ENCODE measurements at places on chromosomes 1 and 21.

DNA sequence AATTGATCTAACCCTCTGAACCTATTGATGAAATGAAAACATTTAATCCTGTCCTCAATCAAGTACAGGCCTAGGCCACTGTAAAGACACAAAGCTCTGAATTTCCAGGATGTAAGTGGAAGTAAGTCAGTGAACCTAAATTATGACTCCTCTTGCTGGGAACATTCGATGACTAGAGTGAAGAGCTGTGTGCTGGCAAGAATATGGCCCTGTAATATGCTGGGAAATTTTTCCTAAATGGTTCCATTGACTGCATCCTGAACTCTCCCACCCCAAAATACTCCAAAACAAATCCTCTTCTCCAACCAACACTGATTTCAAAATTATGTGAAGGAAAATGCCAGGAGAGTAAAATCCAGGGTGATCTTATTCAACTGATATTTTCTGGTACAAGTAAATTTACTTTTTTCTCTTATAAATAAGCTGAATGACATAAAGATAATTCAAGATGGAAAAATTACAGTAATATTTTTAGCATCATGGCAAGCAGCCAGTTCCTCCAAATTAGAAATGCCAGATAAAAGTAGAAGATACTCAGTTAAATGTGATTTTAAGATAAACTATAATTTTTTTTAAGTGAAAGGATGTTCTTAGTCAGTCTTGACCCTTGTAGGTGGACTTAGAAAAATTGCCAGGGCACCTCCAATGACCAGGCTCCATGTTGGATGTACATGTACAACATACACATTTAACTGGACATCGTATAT, 269.4 kb downstream of the PTGER3 start:
- no peak for DNase-seq

DNA sequence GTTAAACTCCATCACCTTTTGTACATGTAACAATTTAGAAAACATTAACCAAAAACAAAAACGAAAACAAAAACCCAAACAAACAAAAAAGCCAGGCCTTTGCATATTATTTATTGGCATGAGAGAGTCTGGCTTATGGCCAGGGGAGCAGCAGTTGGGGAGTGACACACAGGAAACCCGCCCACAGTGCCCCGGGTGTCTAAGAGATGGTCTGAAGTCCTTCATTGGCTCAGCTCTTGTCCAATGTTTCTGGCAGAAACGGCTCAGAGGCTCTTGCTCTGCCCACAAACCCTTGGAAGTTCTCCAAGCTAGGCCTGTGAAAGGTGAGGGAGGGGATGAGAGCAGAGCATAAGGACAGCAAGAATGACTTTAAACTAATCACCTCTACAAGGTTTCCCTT, 131.5 kb downstream of the CNIH3 start:
- no peak for DNase-seq

DNA sequence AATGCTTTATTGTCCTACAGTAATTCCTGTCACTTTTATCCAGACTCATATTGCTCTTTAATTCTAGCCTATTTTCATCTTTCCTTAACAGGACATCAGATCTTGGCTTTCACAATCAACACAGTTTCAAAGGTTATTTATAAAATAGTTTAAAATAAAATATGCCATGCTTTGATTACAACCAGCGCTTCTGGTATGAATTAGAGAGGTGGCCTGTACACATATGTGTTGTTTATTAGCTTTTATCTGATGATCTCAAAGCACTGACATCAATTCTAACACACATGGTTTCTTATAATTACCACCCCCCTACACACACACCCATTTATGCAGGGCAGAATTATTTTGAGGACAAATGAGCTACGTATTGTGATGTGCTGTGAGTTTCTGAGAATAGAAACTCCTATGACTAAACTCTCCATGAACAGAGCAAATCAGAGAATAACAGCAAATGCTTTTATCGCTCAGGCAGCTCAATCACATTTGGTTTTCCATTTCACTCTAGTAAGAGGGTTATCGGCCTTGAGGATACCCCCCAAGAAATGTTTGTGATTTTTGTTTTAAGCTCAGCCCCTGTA, 18.0 kb downstream of the CD247 start:
- DNase-seq: no peak

DNA sequence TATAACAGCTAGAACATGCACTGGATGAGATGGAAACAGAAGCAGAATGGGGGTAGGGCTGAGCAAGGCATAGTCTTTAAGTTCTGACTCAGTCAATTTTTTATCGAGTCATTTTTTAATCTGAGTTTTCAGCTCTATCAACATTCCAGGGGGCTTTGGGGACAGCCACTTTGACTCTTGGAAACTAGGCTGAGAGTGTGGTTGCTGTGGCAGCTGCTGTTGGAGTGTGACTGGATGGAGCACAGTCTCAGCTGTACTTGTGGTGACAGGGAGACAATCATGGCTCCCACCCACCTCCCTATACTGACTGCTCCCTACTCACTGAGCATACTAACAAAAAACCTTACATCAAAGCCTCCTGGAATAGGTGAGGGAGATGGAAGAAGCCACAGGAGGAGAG, 25.0 kb downstream of the GJA5 start:
- no peak for DNase-seq

GRCh38 chr1:65377496-65378246, 42.8 kb upstream of the LEPR start:
- no peak for DNase-seq

DNA sequence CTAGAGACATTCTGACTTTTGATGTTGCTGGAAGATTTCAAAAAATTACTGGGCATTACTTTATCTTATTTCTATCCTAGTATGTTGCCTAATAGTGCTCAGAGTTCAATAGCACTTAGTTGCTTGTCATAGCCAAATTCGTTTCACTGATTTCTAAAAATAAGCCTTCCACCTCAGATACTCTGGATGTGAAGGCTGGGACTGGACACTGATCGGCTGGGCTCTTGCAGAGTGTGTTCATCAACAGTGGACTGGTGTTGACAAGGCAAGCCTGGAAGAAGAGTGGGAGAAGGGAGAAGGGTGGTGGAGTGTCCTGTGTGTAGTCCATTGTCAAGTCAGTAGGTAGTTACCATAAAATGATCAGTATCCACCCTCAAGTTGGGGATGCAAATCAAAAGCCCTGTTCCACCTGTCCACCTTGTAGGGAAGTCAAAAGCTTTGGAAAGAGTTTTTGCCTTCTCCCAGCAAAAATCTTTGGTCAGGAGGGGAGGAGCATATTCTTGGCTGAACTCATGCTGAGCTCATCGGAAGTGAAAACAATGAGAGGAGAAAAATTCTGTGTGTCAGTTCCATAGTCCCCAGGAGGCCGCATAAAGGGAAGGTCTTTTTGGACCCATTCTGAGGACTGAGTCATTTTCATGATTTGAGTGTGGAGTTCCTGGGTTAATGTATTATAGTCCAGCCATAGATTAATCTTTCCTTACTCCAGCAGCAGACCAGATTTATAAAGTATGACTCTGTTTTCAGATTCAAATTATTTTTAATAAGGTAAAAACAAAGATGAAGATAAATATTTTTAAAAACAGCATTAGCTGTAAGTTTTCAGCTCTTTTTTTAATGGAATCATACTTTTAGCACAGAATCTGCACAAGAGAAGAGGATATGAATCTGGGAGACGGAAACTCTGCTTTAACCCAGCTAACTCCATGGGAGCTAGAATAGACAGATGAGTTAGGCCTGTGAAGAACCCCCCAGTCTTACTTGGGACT, 99.5 kb upstream of the BMP8A start:
- DNase-seq: no peak

- DNase-seq: no peak
Measured at GRCh38 chr1:32878183-32878582, 7.5 kb upstream of the FNDC5 start.

- no peak for DNase-seq
Measured at GRCh38 chr1:204442376-204443259, 31.0 kb upstream of the PPP1R15B start.

DNA sequence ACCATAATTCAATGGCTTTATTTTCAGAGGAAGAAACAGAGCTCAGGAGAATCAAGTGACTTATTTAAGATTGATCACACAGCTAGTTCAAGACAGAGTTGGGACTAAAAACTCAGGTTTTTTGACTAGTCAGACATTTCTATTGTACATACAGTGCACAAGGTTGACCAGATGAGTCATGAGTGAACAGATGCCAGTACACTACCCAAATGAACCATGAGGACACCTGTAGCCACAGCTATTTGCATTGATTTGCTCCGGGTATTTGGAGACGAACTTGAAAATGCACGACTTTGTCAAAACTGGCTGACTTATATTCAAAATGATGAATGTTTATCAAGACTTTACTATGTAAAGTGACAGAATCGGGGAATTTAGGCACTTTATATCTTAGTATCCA, 161.7 kb upstream of the ST6GALNAC5 start:
- DNase-seq: no peak

- DNase-seq: no peak
Measured at GRCh38 chr1:87346130-87346814, 17.6 kb downstream of the LMO4 start.

DNA sequence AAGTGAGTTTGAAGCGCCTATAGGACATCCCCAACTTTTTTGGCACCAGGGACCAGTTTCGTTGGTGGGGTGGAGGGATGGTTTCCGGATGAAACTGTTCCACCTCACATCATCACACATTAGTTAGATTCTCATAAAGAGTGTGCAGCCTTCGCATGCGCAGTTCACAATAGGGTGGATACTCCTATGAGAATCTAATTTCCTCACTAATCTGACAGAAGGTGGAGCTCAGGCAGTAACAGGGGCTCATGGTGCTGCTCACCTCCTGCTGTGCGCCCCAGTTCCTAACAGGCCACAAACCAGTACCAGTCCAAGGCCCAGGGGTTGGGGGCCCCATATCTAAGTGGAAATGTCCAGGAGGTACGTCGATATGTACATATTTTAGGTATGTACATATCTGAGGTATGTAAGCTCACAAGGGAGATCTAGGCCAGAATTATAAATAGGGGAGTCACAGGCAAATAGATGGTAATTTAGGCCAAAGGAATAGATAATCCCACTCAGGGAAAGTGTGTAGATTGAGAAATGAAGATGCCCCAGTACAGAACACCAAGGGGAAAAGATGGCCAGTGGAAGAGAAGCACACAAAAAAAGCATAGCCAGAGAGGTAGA, 27.5 kb upstream of the RASAL2 start:
- no peak for DNase-seq

- peak; percentile 72 for DNase-seq
Measured at GRCh38 chr1:167460836-167461235, 57.5 kb downstream of the CD247 start.

DNA sequence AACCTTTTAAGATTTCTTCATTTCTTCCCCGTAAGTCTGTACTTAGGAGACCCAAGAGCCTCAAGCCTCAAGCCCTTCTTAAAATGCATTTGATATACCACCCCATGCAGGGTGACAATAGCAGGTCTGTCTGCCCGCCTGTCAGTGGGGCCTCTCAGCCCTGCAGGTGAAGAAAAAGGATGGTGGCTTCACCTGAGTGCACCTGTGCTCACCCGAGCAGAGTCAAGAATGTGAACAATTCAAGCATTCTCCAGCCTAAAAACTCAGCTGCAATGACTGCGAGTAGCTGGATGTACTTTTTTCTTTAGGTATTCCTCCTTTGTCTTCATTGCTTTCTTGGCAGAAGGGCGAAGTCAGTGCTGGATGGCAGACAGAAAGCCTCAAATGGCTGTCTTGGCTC, 203.3 kb downstream of the LMX1A start:
- no peak for DNase-seq

- DNase-seq: no peak
Measured at GRCh38 chr21:41086569-41086968, 81.4 kb upstream of the BACE2 start.

- DNase-seq: no peak
Measured at GRCh38 chr1:199546323-199546722, 481.2 kb upstream of the NR5A2 start.

DNA sequence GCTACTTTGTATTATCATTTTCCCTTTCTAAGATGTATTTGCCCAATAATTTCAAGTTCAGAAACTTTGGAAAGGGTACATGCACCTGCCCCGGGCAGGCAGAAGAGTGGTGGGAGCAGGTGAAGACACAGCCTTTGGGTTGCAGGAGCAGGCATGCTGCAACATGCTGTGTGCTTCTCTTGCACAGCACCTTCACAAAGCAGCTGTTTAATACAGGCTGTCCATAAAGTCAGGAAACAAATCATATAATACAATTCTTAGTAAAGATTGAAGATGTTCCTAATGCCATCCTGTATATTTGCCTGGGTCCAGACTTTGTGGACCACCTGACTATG, 182.9 kb downstream of the ZNF281 start:
- DNase-seq: no peak

DNA sequence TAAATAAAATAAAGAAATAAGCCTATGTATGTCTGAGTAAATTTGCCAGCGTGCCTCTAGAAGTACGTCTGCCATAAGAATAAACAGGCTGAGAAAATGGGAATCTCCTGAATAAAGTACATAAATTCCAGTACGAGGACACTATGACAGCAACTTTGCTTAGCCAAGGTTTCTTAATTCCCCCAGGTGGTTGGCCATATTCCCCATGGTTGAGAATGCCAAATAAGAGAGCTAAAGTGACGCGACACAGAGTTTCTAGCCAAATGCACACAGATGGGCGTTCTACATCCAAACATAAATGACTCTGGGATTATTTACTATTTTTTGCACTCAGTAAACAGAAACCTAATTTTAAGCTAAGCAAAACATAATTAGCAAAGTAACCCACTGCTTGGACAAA, 19.5 kb downstream of the KCNH1 start:
- DNase-seq: no peak

GRCh38 chr1:6546326-6546725, 8.0 kb downstream of the NOL9 start:
- DNase-seq: no peak

- no peak for DNase-seq
Measured at GRCh38 chr1:173554541-173555250, 48.2 kb downstream of the SLC9C2 start.

- DNase-seq: no peak
Measured at GRCh38 chr1:73491621-73492020, 706.4 kb downstream of the LRRIQ3 start.

GRCh38 chr1:181016563-181016962, 6.1 kb downstream of the STX6 start:
- no peak for DNase-seq

DNA sequence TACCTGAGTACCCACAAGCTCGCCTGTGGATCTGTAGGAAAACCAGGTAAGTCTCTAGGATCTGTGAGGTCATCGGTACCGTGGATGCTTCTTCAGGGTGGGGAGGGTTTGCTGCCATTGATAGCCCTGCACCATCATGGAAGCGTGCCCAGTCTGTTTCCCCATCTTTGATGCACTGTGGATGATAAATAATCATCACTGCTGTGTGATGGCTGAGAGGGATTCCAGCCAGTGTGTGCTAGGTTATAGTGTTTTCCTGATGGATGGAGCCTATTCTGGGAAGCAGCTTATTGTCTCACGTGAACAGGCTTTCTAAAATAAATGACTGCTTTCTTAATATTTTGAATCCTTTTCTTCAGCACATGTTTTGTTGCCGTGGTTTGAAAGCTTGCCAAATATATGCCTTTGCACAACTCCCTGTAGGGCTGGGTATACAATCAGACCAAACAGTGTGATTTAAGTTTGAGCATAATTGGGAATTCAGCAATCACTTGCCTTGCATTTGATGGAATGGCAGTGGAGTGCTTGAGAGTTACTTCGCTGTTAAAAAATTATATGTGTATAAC, 113.8 kb downstream of the CAMTA1 start:
- no peak for DNase-seq

- DNase-seq: no peak
Measured at GRCh38 chr1:75519651-75520427, 91.1 kb downstream of the SLC44A5 start.

All from activated T-cell treated with anti-CD3 and anti-CD28 coated beads, Interleukin-2, amount 50 U/mL, for 1 hour (primary cell).